Fibroblast of skin of right quadriceps (primary cell): ENCODE measurements at places on chromosomes 3 and 15.
A peak's percentile ranks its signal among the peaks of the same experiment; 100 is the strongest.

DNA sequence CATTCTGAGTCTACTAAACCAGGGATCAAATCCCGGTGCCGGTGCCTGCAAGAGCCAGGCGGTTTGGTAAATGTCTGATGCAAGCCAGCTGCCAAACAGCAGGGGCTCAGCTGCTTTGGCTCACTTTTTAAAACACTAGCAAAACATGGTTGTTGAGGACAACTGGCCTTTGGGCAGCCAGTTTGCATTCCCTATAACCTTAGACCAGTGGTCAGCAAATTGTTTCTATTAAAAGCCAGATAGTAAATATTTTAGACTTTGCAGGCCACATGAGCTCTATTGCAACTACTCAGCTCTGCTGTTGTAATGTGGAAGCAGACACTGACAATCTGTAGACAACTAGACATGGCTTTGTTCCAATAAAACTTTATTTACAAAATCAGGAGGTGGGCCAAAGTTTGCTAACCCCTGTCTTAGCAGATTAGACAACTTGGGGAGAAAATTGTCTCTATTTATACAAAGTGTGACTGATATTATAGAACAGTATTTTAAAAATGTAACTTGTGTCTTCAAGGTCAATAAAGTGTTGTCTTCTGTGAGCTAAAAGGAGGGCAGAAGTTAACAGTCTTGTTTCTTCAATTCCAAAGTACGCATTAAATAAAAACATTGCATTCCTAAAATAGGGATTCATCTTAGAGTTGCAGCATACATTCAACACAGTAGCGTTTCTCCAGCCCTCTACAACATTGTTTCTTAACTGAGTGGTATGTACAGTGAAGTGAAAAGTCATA lies 67.6 kb downstream of the SSUH2 start:
- peak; percentile 64 for DNase-seq

- peak; percentile 52 for DNase-seq
Observed at GRCh38 chr3:4985330-4986174, 6.3 kb downstream of the BHLHE40 start.

DNA sequence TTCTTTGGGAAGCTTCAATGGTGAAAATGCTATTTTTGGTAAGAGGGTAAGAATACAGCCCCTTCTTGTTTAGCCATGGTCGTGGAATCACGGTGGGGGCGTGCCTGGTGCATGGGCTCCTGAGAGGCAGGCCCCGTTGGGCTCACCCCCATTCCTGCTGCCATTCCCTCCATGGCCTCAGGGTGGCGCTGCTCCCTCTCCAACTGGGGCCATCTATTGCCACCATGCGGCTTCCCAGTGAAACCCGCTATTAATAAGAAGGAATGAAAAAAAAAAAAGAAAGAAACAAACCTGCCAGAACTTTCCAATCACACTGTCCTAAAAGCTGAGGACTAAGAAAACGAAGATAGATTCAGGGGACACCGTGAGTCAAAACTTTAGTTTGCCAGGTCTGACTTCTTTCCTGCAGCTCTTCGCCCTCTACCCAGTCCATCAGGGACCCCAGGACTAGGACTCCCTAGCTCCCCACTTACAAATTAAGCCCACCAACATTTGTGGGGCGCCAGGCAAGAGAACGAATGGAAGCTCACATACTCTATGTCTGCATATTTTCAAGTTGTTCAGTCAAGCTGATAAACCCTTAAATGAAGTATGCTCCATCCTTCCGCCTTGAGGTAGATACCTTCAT lies 30.6 kb upstream of the ABHD2 start:
- peak; percentile 72 for DNase-seq

- DNase-seq: no peak
Observed at GRCh38 chr3:195148549-195148948, 122.4 kb downstream of the XXYLT1 start.

DNA sequence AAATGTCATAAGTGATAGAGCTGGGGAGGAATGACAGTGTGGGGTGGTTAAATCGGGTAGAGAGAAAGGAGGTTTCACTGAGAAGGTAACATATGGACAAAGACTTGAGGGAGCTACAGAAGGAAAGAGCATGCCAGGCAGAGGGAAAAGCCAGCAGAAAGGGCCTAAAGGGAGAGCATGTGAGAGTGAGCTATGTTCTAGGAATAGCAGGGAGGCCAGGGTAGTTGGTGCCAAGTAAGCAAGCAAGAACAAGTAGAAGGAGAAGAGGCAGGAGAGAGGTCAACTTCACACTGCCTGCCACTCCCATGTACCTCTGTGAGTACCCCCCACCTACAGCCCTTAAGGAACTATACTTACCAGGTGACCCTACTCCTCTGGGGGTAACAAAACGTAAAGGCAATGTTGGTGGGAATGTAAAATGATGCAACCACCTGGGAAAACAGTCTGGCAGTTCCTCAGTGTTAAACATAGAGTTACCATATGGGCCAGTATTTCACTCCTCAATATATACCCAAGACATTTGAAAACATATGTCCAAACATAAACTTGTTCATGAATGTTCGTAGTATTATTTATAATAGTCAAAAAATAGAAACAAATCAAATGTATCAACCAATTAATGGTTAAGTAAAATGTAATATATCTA lies 67.6 kb downstream of the SFMBT1 start:
- DNase-seq: no peak

DNA sequence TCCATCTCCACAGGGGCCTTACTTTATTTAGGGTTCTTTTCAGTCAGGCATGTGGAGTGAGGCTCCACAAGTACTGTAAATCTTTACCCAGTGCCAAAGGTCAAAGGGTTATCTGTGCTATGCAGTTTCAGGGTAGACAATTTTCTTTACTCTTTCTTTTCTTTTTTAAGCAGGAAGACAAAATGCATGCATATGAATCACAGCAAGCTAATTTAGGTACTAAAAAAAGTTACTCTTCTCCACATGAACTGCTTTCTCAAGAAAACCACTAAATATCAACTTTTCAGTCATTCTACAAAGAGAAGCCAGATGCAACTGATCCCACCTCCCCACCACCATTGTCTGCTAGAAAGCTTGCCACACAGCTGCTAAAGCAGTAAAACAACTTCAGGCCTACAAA lies 73.3 kb upstream of the PYGO1 start:
- DNase-seq: peak; percentile 18

DNA sequence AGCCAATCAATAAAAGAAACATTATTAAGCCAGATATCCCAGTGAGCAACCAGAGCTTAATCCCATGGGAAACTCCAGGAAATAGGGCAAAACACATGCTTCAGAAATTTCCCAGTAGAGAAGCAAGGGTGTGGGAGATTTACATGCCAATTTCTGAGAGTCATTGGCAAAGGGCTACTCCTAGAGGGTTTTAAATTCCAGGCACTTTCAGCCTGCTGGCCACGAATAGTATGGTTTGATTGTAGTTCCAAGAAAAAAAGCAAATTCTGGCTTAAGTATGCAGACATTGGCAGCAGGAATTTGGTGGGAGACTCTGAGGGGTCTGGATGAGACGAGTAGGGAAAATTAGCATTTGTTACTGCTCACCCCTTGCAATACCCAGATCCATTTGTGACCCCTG lies 402.1 kb upstream of the SUCLG2 start:
- DNase-seq: no peak

GRCh38 chr3:96416549-96417255 lies 397.7 kb upstream of the EPHA6 start:
- no peak for DNase-seq

- DNase-seq: no peak
Observed at GRCh38 chr15:48469681-48470080, 138.5 kb downstream of the DUT start.

- peak; percentile 47 for DNase-seq
Observed at GRCh38 chr15:83380682-83381081, 66.5 kb upstream of the SH3GL3 start.

DNA sequence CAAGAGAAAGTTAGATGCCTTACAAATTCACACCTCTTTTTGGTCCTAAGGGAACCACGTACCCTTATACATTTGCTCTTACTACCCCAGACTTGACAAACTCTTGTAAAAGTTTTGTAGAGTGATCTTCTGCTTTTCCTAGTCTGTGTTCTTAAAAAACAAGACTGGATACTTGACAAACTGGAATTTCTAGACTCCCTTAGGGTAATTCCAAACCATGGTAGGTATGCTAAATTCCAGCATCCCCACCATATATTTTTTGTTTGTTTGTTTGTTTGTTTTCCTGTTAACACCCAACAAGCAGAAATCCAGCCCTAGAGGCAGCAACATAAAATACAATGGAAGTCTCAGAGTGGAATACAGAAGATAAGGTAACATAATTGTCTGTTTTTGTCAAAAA lies 280.7 kb upstream of the NR2F2 start:
- no peak for DNase-seq
